GM23338 (cell line): ENCODE measurements at places on chromosomes 7 and 10. TPM values are rescaled to one million over a fixed set of nuclear protein-coding genes. Genes with fewer than 3 reads are reported as not detected.

- no peak for DNase-seq
Measured at GRCh38 chr10:120494313-120494710, 37.3 kb downstream of the PLPP4 start.

GRCh38 chr7:142602756-142603155 is 146.5 kb upstream of the PRSS1 start:
- DNase-seq = no peak

GRCh38 chr7:31466036-31466435 is 47.9 kb upstream of the ITPRID1 start:
- peak; percentile 89 for DNase-seq

GRCh38 chr7:128838109-128838779 is 8.0 kb downstream of the FLNC start:
- no peak for DNase-seq

GRCh38 chr7:154909241-154910105 is 93.5 kb downstream of the PAXIP1 start:
- DNase-seq = no peak

Gene SPDYE3
- total RNA-seq = not detected in 2 replicates
